ENCODE measurements at places on chromosomes 7 and 10.
A peak's percentile ranks its signal among the peaks of the same experiment; 100 is the strongest.

- no peak for DNase-seq
These were observed 29.3 kb upstream of the NCAPG2 start for GRCh38 chr7:158733775-158734494.

- no peak for DNase-seq
These were observed 30.1 kb downstream of the CTBP2 start for GRCh38 chr10:125130260-125130659.

DNA sequence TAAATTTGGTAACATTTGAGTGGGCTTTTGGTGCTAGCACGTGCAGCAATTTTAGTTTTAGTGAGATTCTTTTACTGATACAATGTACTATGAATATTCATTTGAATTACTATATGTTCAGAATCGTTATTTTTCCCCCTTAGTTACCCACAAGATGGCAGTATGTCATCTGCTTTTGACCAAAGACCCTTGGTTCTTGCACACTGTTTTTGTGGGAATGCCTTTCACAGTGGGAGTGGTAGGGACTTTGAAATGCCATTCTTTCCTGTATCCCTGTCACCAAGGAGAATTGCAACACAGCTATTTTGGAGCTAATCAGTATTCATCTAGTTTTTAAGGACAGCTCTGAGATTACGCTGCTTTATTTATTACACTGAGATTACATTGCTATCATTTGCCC lies 40.6 kb downstream of the SEC23IP start:
- DNase-seq: no peak

- DNase-seq: no peak
These were observed 259.2 kb downstream of the HDAC9 start for GRCh38 chr7:18754766-18755165.

DNA sequence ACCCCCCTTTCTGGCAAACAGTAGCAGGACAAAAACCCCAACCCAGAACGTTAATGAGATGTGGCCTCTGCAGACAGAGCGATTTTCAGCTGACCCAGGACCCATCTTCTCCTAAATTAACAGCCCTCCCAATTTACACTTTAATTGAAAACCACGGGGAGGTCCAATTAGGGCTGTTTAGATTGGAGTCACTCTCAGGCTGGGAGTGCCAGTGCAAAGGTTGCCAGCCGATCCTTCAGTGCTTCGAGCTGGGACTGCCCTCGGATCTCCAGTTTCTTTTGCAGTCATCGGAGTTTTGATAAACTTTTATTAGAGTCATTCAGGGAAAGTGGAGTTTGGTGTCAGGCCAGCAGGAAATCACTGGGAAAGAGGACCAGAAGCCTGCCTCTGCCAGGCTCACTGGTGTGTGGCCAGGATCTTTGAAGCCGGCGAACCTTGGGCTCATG lies 108.0 kb downstream of the DOCK1 start:
- DNase-seq: no peak

DNA sequence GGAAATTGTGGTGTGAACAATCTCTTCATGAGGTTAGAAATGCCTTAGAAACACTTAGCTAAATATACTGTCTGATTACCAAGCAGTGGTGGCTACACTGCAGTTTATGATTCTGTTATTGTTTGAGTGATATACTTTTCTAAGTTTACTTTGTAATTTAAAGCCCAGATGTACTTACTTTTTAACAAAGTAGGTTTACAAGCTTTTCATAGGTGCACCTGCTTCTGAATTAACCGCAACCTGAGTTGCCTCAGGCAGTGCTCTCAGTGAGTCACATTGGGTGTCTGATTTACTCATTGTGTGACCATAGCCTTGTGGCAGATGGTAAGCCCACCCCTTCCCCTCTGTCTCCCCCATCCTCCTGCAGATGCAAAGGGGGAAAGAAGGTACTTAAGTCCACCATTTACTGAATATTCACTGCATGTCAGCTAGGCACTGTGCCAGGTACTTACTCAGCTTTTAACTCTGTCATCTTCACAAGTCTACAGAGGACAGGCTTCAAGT lies 9.0 kb downstream of the MTURN start:
- DNase-seq: no peak

DNA sequence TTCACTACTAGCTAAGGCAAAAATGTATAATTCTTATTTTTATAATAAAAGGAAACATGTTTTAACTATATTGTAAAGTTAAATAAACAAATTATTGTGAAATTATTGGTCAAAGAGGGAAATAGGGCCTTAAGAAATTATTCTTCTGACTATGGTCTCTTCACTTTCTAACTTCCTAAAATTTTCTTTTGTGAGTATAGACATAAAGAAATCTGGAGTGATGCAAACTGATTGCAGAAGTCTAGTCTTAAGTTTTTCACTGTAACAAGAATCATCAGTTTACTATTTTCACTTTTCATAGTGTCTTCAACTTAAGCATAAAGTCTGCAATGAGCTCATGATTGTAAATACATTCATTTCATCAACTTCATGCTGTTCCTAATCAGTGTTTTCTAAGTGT lies 525.4 kb downstream of the TFEC start:
- DNase-seq: no peak

DNA sequence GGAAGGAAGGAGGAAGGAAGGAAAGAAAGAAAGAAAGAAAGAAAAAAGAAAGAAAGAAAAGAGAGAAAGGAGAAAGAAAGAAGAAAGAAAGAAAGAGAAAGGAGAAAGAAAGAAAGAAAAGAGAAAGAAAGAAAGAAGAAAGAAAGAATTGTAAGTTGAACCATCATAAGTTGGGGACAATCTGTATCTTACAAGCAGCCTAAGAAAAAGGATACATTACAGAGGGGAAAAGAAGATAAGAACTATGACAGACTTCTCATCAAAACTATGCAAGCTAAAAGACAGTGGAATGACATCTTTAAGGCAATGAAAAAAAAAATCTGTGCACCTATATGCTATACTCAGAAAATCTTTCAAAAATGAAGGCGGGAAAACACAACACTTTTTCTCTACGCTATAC lies 50.3 kb upstream of the SP4 start:
- no peak for DNase-seq

GRCh38 chr7:45617166-45617565 lies 43.0 kb downstream of the ADCY1 start:
- DNase-seq: no peak

- DNase-seq: no peak
These were observed 181.8 kb upstream of the MDFIC start for GRCh38 chr7:114740095-114740494.

- no peak for DNase-seq
These were observed 552.3 kb downstream of the KCNMA1 start for GRCh38 chr10:77085344-77085743.

GRCh38 chr10:43816351-43817321 lies 168.0 kb upstream of the ZNF32 start:
- DNase-seq: no peak

GRCh38 chr10:133358162-133358924 lies 524 bp upstream of the FUOM start:
- no peak for DNase-seq

DNA sequence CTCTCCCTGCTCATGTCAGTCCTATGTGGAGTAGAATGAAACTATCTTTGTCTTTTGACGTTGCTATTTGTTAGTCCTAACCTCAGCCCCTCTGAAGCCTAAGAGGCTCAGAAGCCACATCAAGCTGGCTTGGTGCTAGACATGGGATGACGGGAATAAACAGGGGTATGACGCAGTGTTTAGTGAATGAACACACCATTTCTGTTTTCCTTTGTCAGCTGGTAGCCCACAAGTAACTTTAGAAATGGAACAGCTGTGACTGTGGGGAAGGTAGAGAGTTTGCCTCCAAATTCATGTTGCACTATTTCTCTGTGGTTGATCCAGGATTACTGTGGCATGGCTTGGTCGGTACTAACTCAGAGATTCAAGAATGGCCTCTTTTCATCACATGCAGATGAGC lies 31.3 kb downstream of the COX15 start:
- no peak for DNase-seq

DNA sequence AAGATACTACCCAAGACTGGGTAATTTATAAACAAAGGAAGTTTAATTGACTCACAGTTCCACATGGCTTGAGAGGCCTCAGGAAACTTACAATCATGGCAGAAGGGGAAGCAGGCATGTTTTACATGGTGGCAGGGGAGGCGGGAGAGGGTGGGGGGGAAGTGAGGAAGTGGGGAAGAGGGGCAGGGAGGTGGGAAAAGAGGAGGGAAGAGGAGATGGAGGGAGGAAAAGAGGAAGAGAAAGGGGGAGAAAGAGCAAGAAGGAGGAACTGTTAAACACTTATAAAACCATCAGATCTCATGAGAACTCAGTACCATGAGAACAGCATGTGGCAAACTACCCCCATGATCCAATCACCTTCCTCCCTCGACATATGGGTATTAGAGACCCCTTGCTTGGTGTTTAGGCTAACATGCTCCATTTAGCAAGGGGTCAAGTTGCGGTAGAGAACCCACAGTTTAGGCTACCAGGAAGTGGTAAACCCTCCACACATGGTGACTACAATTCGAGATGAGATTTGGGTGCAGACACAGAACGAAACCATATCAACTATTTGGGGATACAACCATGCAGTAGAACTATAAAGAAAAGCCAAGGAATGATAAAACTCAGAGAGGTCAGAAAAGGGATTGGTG lies 3.5 kb upstream of the LMBR1 start:
- DNase-seq: no peak

DNA sequence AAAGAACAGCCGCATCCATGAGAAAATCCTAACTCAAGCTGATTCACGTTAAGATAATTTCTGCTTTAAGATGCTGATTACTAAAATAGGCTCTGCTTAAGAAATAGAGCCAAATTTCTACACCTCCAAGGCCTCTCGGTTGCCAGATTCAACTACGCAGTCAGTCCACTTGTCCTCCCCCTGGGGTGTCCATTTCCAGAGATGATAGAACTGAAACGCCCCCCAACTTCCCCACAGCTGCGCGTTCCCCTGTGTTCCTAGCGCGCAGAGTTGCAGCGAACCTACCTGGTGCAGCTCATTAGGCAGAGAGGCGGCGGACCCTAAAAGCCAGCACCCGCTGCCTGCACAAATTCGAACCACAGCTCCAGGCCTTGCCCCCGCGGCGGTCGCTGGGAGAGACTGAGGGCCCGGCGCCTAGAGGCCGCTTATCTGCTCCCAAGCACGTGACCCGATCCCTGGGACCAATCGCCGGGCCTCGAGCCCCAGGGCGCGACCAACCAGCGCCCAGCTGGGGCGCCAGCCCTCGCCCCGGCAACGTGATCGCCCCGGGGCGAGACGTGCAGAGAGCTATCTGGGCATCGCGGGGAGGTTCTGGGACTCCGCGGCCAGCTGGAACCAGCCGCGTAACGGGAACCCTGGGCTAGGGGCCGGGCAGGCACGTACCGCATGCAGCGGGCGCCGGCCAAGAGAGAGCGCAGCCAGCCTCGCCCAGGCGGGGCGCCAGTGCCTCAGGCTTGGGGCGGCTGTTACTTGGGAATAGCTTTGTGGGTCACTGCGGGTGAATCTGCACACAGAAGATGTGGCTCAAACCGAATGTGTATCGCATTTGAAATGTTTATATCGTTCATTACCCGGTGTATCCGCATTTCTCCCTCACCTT lies at the start of gene PPP1R3C:
Gene PPP1R3C, minus strand, starts transcription at position 401 of the 880 bp plus-strand sequence. Its CDS starts 102 bp downstream, at position 299.
- peak; percentile 72 for DNase-seq

DNA sequence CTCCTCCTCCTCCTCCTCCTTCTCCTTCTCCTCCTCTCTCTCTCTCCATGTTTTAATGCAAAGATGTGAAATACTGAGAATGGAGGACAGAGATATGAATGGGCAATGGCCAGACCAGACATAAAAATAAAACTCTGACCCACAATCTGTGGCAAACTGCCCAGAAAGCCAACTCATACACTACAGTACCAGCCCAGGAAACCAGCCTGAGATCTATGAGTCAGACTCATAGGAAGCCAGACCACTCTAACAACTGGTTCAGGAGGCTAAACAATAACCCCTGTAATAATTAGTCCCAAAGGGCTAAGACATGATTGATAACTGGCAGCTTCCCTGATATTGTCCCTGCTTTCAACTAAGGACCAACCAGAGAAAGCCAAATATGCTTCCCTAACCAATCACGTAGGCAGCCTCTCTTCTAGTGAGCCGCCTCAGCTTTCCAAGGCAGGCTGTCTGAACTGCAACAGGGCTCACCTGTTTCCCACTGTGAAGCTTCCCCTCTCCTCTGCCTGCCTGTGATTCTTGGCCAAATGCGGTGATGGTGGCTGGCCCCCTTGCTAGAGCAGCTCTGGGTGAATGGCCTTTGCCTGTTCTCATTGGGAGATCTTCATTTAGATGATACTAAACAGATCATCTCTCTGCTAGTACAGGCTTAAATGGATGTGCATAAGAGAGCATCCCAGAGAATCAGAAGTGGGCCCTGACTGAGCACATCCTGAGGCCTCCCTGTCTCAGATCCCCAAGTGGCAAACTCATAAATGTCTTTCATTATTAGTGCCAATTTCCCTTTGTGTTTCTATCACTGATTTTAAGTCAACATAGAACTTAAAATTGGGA lies 817.6 kb downstream of the TNS3 start:
- DNase-seq: no peak

GRCh38 chr7:2331707-2332106 lies 17.5 kb upstream of the SNX8 start:
- DNase-seq: no peak

DNA sequence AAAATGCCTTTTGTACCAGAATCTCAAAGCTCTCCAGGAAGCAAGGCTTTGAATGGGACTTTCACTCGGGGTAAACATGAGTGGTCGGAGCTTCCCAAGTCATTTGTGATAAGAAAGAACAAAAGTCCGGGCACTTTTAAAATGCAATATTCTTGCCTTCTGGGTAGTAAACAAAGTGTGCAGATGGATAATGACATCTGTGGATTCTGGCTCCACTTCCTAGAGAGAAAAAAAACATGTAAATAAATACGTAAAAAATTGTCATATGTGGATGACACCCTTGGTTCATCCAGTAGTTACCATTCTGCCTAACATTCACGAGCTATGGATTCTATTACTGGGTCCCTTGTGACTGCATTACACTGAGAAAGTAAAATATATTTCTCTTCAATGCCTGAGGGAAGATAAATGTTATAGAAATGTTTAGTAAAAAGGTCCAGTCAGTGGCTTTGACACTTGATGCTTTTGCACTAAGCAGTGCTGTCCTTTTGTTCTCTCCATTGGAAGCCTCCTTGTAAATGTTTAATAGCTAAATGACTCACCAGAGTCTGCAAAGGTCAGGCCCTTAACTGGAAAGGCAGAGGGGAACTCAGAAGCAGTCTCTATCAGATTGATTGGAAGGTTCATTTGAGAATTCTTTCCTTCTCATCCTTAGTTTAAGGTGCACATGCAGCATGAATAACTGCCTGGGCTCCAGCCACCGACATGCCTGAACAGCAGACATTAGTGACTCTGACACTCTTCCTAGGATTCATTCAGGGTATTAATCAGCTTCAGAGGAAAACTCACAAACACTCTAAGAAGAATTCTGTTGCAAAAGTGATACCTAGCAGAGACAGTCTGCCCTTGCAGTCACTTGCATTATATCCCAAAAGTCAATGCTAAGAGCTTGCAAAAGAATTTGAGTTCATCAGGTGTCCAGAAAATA lies 11.7 kb upstream of the EDRF1 start:
- no peak for DNase-seq

GRCh38 chr7:30594540-30595435 lies at the start of gene GARS1:
Gene GARS1 (plus strand): TSS chr7:30594878. CDS start chr7:30594922, 44 bp downstream.
- DNase-seq: peak; percentile 68

- DNase-seq: no peak
These were observed 6.6 kb upstream of the CALML3 start for GRCh38 chr10:5518143-5518542.

- no peak for DNase-seq
These were observed 43.0 kb downstream of the HERC4 start for GRCh38 chr10:68032113-68032512.
